ENCODE measurements at places on chromosomes 3 and 15.

DNA sequence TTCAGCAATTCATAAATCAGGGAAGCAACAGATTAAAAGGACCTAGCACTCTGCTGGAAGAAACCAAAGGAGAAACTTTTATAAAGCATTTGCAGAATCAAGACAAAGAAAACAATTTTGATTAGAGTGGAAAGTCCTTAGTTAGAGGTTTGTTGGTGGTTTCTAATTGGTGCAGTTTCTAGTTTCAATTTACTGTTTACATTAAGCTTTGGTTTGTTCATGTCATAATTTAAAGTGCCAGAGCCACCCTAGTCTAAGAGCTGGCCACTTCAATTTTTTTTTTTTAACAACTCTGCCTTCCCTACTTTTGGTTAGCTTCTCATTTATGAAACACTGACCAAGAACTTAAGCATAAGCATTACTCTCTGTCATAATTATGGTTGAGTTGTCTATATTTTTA is 1428.2 kb upstream of the GBE1 start:
- no peak for DNase-seq

GRCh38 chr15:47401427-47401826 is 315.9 kb upstream of the SEMA6D start:
- DNase-seq, result no peak

DNA sequence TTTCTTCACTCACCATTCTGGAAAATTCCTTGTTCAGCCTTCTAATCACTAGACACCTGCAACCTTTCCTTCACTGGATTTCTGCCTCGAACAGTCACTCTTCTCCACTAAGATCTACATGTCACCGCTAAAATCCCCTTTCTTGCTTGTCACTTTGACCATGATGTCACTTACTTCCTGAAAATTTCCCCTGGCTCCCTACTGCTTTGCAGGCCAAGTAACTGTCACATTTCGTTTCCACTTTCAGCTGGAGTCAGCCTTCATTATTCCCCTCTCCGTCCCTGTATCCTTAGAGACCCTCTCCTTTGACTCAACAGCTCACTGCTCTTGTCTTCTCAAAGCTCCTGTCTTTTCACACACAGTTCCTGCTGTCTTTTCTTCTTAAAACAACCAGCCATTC is 15.9 kb downstream of the CHL1 start:
- no peak for DNase-seq

DNA sequence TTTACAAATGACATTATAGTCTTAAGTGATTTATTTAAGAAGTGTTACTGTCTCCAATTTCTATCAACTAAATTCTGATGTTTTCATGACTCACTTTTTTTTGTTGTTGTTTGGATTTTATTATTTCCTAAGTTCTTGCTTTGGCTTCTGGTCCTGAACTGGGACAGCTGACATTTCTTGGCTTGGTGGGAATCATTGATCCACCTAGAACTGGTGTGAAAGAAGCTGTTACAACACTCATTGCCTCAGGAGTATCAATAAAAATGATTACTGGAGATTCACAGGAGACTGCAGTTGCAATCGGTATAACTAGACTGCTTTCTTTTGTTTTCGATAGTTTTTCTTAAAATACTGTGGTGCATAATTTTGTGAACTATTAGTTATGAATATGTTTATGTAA is 47.5 kb downstream of the ASTE1 start:
- no peak for DNase-seq

DNA sequence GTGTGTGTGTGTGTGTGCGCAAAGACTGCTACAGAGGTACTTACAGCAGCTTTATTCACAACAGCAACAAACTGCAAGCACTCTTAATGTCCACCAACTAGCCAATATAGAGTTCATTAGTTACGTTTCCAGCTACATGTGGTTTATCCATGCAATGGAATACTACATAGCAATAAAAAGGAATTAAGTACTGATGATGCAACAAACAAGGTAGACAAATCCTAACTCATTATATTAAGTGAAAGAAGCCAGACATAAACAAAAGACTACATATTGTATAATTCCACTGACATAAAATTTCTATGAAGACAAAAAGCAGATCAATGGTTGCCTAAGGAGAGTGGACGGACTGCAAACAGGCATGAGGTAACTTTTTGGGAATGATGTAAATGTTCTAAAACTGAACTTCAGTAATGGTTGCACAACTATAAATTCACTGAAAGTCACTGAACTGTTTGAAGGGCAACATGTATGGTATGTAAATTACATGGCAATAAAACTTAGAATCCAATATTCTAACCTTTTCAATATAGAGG is 433.7 kb downstream of the SHQ1 start:
- DNase-seq, result no peak

DNA sequence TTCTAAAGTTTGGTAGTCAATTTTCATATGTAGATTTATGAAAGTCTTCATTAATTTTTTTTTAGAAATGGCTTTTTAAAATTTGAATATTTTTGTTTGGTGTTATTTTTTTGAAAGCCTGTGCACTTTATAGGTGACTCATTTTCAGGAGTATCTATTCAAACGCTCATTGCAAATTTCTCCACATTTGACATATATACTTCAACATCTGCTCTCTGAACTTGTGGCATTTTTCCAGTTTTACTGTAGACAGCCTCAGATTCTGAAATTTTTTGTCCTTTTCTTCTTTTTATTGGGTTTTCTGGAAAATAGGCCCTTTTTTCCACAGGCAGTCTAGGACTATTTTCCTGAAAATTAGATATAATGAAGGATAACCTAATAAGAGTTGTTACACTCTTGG is 396.6 kb downstream of the RBMS3 start:
- DNase-seq, result no peak

DNA sequence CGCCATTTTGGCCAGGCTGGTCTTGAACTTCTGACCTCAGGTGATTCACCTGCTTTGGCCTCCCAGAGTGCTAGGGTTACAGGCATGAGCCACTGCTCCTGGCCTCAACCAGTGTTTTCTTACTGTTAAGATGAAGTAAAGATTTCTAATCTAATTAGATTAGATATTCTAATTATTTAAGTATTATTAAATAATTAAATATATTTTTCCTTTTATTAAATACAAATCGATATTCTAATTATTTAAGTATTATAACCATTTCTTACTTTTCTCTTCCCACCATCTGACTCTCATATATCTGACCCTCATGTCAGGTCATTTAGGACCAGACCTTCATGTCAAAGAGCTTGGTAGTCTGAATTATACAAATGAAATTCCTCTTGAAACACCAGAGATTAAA is 1291.9 kb upstream of the EPHA6 start:
- DNase-seq, result no peak

DNA sequence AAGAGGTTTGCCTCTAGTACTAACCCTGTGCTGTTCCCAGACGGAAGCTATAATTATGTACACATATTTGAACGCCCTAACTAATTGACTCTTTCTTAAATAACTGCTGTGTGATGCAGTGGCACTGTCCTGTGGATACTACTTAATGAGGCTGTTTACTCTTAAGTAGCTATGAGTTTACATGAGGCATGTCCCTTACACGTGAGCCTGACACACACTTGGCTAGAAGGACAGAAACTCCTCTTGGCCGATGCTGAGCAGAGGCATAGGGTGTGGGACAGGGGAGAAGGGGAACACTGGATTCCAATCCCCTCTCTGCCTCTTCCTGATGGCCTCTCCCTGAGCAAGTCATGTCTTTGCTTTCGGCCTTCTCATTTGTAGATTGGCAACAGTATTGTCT is 21.9 kb downstream of the EHD4 start:
- no peak for DNase-seq

DNA sequence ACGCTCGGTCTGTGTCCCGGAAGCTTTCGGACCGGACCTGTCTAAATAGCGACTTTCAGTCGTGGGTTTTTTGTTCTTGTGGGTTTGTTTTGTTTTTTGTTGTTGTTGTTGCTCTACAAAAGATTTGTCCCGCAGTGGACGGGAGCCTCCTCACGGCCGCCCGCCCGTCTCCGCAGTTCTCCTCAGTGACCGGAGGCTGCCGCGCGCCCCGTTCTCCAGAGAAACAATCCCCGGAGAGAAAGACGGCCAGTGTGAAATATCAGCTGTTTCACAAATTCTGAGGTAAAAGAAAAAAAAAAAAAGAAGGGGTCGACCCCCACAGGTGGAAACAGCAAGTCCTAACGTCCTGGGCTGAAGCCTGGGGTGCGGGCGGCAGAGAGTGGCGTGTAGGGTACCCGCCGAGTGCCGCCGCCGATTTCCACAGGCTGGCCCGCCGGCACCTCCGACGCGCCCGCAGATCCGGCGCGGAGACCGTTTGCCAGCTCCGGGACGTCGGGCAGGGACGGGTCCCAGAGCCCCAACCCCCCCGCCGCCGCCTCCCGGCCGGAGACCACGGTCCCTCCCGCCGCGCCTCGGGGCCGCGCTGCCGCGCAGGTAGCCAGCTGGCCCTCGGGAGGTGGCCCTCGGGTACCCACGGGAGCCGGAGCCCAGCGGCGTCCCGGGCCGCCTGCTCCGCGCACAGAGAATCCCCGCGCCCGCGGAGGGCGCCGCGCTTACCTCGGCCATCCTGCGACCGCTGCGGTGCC is 478 bp downstream of the BNC1 start:
- DNase-seq, result no peak

DNA sequence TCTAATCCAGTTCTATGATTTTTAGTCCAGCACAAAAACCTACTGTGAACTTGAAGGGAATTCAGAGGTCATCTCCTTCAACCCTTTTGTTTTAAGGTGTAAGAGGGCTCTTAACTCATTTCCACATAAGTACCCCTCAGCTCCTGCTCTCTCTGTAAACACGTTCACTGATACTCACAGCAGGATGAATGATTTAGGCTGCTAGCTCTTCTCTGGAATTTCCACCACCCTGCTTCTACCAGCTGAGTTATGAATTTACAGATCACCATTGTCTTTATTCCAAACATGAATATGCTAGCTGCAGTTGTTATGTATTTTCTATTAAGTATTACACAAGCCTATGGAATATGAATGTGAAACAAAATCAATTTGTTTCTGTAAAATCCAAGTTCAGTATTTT is 101.3 kb upstream of the NANOGP8 start:
- DNase-seq, result no peak

- no peak for DNase-seq
These were observed 88.2 kb downstream of the RAB11A start for GRCh38 chr15:65957451-65957850.

DNA sequence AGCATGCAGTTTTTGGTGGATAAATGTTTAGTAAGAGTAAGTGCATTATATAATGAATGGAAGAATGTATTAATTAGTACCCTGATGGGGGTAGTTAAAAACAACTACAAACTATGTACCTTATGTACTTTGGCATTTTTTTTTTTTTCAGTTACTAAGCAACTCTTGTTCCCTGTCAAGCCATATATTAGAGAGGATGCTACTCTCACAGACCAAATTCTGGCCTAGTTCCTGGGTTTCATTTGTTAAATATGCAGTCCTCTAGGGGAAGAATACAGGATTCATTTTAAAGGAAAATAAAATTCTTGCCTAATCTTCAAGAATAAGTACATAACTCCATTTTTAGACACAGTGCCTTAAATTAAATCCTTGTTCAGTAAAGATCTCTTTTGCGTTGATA is 16.9 kb downstream of the FAM98B start:
- no peak for DNase-seq

DNA sequence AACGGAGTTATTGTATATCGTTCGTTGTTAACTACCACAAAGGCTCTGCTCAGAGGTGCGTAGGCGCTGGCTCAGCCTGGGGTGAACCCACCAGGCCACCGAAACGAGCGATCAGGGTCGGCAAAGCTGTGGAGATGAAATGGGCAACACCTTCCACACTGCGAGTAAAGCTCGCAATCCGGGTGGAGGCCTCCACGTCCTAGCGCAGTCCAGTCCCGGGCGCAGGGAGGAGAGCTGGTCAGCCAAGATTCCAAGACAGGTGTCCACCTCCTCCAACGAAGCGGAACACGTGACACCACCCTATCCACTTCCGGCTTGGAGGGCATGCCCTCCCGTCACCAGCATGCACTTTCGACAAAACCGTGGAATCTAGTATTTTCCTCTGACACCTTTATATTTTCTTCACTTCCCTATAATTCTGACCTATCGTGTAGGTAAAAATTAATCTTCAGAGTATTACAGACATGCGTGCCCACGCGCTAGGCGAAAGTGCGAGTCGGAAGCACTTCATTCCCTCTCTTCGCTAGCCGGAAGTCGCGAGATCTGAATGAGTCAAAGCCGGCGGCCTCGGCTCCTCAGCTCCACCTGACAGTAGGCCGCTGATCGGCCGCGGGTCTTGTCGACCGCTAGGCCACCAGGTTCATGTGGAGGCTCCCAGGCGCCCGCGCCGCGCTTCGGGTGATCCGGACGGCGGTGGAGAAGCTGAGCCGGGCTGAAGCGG is at the start of gene PDE12:
TSS of gene PDE12 (plus strand) at position 537 of the 721 bp plus-strand sequence. CDS start at position 643, 106 bp downstream.
- no peak for DNase-seq

- no peak for DNase-seq
These were observed 22.4 kb upstream of the VILL start for GRCh38 chr3:37968199-37968598.

DNA sequence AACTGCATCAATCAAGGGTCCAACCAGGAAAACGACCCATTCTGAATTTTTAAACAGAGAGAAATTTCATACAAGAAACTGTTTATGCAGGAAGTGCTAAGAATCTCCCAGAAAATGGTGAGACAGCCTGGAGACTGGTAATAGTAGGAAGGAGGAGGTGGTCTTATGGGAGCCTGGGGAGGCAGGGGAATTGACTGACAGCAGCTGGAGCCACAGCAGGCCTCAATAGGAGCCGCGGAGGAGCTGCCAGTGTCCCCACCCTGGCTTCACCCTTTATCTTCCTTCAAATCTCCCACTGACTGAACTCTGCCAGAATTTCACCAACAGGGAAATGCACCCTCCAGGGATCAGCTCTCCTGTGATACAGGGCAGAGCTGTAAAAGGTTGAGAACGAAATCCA is 7.5 kb upstream of the C3orf80 start:
- no peak for DNase-seq

DNA sequence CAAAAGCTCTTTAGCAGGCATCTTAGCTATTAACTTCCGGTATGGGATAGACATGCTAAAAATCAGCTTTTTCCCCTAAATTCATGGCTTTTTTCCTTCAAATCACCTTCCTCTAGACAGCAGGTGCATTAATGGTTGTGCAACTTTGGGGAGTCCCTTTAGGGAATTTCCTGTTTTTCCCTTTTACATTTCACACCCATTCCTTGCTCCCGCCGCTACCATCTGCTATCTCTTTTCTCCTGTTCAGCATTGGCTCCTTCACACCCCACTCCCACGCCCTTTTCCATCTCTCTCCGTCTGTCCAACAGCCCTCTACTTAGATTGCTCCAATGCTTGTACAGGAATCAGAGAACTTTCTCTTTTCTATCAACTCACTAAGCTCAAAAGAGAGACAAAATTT is 43.4 kb downstream of the FEZF2 start:
- no peak for DNase-seq

- DNase-seq, result no peak
These were observed 8.6 kb upstream of the SRP14 start for GRCh38 chr15:40047415-40048210.

Data from cortex of kidney (tissue), 1 donor.